ENCODE measurements at places on chromosomes 2 and 18. TPM values are rescaled to one million over a fixed set of nuclear protein-coding genes. Genes with fewer than 3 reads are reported as not detected.

DNA sequence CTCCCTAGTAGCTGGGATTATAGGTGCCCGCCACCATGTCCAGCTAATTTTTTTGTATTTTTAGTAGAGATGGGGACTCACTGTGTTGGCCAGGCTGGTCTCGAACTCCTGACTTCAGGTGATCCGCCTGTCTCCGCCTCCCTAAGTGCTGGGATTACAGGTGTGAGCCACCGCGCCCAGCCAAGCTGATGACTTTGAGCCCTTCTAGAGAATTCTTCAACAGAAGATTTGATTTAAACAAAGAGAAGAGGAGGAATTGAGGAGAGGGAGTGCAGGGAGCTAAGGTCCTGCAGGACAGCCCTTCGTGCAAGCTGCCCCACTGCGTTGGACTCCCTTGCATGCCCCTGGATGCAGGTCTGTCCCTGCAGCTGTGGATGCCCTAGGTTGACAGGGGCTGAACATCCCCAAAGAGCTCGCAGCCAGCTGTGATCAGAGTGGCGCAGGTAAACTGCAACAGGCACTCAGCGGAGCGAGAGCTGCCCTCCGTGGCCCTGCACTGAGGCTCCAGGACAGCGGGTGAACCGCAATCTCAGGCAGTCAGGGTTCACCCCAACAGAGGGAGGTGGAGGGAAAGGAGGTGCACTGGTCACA lies 13.7 kb downstream of the ADRA2B start:
- no peak for DNase-seq

DNA sequence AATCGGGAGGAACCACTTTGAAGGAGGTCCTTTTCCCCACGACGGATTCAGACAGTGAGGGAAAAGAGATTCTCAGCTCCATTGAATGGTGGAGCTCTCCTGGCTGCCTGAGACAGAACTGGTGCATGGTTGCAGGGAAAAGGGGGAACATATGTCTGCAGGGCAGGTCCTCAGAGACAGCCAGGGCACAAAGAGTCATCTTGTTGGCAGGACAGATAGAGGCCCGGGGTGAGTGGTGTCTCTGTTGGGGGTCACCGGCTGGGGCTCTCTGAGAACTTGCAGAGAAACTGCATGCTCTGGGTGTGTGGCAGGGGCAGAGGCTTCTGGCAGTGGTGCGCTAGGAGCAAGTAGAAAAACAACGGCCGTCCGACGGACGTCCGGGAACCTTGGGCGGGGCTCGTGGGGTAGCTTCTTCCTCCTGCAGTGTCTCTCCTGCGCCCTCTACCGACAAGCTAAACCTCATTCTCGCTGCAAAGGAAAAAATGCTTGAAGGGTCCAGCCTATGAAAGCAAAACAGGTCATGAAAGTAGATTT lies 94.3 kb downstream of the CDCA7 start:
- DNase-seq, result peak; percentile 95

DNA sequence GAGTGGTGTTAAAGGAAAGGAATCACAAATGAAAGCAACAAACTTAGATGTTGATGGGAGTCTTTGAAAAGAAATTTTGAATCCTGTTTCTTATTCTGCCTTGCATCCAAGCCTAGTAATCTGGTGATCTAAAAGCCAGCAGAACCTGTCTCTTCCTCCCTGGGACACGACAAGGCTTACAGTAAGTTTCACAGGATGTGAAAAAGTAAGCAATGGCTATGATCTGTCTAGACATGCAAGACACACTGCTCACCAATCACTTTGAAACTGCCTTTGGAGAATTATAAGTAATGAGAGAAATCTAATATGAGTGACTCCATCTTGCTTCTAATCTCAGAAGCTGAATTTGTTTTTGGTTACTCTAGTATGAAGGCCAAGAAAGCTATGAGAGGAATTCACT lies 103.7 kb downstream of the KCNH7 start:
- DNase-seq, result no peak

- no peak for DNase-seq
These were observed 69.5 kb downstream of the ARL4C start for GRCh38 chr2:234427081-234428061.

The FOXI3 gene
- not detected for total RNA-seq

Measured in PC-3 (cell line).